ENCODE measurements at places on chromosomes 2 and 18.
A peak's percentile ranks its signal among the peaks of the same experiment; 100 is the strongest.

- DNase-seq = no peak
Observed at GRCh38 chr2:69490486-69490885, 53.3 kb upstream of the NFU1 start.

GRCh38 chr2:224903621-224904020 is 138.6 kb downstream of the DOCK10 start:
- DNase-seq = no peak

DNA sequence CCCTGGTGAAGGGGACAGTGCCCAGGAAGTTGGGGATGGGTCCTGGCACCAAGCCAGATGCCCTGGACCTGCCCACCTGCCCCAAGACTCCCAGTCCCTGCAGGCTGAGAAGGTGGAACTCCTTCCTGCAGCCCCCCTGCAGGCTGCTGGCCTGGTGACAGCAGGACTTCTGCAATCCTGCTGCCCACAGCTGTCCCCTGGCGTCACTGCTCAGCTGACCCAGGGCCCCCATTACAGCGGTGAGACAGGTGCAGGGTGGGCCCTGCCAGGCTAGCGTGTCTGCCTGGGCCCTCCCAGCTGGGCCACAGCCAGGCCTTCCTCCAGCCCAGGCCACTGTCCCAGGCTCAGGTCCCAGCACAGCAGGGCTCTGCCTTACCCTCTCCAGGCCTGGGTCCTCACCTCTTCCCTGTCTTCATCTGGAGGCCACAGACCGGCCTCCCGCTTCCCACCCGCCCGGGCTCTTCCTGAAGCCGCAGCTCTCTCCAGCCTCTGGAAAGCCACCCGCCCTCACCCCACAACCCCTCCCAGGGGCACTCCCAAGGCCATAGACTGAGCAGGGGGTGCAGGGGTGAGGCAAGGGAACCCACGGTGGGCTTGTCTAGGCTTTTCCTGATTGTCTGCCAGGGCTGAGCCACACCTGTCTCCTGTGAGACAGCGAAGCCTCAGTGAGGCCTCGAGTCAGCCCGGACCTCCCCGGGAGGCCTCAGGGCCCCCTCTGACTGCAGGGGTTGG is 8.8 kb upstream of the ERFE start:
- no peak for DNase-seq

- no peak for DNase-seq
Observed at GRCh38 chr2:65267008-65267407, 39.4 kb downstream of the ACTR2 start.

DNA sequence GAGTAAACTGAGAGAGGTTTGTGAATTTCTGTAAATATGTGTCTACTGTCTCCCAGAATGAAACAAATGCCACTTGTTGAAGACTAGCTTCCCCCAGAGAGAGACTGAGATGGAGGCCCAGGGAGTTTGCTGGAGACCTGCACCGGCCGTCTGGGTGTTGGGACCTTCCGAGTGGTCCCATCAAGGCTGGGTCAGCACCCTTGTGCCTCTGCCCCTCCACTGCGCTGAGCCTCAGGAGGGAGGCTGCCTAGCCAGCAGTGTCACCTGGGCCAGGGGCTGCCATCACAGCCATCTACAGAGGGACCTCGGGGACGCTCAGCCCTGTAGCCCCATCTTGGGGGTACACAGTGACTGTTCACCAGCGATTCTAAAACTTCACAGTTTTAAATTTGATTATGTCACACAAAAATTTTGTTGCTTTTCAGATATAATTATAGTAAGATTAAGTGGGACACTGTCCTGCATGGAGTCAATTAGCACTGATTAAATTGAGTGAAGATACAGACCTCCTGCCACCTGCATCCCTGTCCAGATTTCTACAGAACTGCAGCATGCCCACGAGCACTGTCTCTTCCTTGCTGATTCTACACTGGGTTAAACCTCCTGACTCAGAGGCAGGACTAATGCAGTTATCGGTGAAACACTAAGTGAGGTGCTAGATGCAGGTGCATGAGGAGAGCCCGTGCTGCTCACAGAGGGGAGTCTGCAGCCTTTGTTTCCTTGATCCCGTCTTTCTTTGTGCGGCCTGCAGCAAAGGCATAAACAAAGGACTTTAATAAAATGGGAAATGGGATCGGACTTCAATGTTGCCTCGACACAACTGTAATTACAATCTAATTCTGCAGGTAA is 50.5 kb downstream of the TMEM18 start:
- DNase-seq = no peak

DNA sequence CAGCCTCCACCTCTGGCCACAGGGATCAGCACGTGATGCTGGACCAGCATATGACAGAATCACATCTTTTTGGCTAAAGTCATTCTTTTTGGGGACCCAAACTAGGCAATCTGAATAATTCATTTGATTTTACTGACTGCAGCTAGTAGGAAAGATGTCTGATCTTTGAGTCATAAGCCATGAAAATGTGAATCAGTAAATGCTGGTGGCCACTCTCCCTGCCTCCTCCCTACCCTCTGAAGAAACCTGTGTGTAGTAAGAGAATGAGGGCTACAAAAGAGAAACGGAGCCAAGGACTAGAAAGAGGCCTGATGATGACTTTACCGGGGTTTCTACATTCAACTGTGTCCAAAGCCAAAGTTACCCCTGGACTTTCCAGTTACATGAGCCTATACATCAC is 10.1 kb upstream of the LRPPRC start:
- no peak for DNase-seq

GRCh38 chr2:127330753-127331152 is 36.8 kb upstream of the ERCC3 start:
- no peak for DNase-seq

- DNase-seq = no peak
Observed at GRCh38 chr2:108632332-108633160, 86.7 kb upstream of the RANBP2 start.

DNA sequence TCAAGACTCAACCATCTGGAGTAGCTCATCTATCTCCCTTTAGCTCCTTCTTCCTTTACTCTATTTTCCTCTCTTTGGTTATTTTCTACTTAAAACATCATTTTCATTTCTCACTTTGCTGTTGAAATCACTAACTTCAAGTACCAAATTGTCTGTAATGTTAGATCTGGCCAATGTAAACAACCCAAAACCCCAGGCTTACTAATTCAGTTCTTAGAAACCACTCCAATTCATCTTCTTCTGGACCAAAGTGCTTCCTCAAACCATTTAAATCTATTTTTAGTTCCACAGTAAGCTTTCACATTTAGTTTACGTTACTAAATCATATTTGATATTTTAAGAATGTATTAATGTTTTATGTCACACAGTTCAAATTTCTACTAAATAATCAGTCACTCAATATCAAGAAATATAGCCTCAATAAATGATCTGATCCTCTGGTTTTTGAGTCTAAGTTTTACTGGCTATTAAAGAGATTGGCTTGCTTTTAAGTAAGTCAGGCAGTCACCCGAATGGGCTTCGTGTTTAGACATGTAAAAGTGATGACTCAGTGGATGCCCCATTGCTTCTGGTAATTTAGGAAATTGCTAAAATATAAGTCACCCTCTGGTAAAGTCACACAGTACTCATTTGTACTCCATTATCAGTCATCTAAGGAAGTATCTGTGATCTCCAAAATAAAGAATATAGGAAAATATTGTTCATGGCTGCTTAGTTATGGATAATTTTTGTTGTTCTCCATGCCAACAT is 527.2 kb upstream of the SOX11 start:
- no peak for DNase-seq

DNA sequence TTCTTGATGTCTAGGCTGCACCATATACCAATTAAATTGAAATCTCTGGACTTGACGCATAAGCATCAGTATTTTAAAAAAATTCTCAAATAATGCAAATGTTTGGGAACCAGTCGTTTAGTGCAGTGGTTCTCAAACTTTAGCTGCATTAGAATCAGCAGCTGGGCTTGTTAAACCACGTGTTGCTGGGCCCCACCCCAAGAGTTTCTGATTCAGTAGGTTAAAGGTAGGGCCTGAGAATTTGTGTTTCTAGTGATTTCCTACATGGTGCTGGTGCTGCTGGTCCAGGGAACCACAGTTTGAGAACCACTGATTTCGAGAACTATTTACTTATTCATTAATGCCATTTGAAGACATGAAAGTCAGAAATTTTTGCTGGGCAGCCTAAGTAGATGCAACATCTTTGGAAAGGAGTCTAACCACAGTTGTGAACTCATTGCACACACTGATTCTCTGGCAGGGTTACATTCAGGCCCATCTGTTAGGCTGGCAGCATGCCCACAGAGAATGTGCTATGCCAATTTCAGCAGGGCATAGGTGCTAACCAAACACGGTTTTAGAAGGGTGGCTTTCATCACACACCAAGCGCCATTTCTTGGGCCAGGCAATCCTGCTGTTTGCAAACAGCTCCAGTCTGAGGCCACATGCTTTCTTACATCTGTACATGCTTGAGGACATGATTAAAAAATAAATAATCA is 26.4 kb upstream of the ATP5MC3 start:
- no peak for DNase-seq

DNA sequence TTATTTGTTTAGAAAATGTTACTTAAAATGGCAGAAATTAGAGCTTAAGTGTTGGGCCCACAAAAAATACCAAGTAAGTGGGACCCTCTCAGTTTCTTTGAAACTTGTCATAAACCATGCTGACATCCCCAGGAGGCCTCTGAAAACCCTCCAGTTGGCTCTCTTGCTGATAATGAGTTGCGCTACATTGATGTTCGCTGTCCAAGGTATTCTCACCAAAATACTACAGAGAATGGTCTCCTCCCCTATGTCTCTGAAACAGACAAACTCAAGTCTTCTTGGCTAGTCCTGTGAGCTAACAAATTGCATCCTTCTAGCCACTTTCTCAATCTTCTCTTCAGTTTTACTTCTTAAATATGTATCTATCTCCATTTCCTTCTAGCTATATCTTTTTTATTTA is 669.4 kb downstream of the IRS1 start:
- DNase-seq = no peak

DNA sequence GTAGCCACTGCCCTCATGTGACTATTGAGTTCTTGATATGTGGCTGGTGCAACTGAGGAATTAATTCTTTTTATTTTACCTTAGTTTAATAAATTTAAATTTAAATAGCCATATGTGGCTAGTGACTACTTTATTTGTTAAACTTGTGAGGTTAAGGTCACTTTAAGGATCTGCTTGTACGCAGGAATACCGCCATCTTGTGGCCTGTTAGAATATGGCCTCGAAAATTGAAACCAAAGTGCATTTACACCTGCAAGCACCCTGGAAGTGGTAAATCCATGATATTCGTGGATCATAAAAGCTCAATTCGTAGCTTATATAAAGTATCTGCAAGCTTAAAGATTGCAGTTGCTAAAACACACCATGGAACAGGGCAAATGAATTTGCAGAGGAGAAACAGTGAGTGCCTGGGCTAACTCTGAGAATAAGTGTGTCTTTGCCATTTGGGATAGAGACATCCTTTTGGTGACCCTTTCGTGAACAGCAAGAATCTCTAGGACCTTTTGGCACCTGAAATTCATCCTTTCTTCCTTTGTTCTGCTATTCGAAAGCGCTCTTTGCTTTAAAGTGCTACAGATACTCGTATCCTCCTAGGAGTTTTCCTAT is 59.9 kb upstream of the REG3A start:
- no peak for DNase-seq

- DNase-seq = no peak
Observed at GRCh38 chr2:120344214-120344975, 1.5 kb upstream of the INHBB start.

DNA sequence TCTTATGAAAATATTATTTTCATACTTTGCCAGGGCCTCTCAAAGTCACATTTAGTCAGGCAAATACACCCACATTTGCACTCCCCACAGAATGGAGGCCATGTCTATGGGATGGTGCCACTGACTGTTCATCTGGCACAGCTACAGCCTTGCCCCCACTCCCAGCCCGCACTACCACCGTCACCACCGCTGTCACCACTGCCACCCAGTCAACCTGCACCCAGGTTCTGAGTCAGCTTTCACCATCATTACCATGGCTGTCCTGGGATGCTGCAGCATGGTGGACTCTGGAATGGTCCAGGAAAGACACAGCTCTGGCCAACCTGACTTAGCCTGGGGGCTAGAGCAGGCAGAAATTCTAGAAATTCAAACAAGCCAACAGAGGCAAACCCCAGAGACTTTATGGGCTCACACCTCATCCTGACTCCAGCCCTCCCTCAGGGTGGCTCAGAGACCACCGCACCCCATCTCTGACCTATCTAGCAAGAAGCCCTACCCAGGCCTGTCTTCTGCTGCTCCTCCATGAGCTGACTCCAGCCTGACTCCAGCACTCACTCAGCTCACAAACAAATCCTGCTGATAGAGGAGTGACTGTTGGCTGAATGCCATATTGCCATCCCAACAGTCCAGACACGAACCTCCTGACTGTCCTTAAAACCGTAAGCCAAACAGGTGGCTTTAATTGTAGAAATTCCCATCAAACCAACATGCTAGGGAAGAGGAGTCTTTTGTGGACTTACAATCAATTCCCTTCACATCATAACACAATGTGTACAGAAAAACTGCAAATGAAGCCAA is 28.0 kb downstream of the DNER start:
- DNase-seq = no peak

GRCh38 chr2:40625849-40626248 is 174.0 kb upstream of the SLC8A1 start:
- no peak for DNase-seq

DNA sequence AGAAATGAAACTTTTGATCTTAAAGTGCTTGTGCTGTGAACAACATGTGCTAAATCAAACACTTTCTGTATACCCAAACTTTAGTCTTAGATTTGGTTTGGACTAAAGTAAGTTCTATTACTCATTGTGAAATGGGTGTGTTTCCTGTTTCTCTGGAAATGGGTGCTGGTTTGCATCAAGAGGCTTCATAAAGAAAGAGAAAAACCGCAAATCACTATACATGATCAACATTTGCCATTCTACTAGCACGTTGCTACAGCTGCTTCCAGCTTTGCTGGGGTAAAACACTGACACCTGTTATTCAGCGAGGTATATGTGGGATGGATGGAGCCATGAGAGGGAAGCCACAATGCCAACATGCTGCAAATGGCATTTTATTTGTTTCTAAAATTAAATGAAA is 547.0 kb upstream of the ACVR2A start:
- peak; percentile 15 for DNase-seq

GRCh38 chr2:152173831-152174230 is 1.7 kb downstream of the STAM2 start:
- no peak for DNase-seq

DNA sequence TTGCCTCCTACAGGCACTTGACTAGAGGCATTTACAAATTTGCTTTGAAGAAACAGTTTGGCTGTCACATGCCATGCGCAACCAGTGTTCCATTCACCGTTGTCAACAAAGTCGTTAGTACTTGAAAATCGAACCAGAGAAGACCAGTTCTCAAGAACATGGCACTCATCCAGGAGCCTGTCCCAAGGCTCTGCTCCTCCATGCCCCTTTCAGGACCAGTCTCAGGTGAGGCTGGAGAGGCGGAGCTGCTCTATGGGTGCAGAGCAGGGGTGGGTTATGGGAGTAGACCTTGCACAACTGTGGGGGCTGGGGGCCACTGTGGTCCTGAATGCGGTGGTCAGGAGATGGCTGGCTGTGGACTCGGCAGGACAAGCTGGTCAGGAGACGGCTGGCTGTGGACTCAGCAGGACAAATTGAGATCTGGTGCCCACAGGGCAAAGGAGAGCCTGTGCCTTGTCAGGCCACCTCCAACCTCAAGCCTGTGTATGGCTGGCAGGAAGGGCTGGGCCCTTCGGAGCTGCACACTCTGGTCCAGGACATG is 12.3 kb upstream of the ATP9B start:
- DNase-seq = no peak

- no peak for DNase-seq
Observed at GRCh38 chr2:38602136-38602731, 494 bp downstream of the HNRNPLL start.
